ENCODE measurements at places on chromosomes 11 and 22.
A peak's percentile ranks its signal among the peaks of the same experiment; 100 is the strongest.

- no peak for DNase-seq
Observed at GRCh38 chr22:39675947-39676346, 105.4 kb downstream of the CACNA1I start.

DNA sequence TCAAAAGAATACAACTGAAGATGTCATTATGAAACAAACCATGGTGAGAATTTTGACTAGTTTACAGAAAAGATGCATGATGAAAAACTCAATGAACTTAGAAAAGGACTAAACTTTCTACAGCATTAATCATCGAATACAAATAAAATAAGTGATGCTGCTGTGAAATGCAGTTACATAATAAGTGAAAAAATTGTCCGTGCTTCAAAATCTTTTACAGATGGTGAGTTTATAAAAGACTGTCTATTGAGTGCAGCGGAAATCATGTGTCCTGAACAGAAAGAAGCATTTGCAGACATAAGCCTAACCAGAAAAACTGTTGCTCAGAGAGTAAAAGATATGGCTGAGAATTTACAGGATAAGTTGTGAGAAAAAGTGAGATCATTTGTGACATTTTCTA lies 33.8 kb downstream of the NEAT1 start:
- no peak for DNase-seq

DNA sequence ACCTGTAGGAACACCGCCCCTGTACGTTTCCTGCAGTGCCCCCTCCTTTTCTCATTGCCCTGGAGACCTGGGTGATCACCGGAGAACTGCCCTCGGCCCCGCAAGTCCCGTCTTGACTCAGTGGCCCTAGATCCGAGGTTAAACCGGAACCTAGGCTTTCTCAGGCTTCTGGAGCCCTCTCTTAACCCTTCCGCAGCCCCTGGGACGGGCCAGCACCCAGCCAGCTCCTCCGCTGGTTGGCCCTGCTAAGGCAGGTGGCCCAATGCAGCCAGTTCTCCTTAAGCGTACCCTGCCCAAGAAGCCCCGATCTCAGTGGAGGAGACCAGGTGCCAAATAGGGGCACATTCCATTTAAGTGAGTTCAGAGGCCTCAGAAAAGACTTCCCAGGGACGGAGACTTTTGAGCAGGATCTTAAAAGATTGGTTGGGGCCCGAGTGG lies 776 bp downstream of the NLRX1 start:
- no peak for DNase-seq

GRCh38 chr11:128026596-128026995 lies 560.8 kb downstream of the ETS1 start:
- no peak for DNase-seq

DNA sequence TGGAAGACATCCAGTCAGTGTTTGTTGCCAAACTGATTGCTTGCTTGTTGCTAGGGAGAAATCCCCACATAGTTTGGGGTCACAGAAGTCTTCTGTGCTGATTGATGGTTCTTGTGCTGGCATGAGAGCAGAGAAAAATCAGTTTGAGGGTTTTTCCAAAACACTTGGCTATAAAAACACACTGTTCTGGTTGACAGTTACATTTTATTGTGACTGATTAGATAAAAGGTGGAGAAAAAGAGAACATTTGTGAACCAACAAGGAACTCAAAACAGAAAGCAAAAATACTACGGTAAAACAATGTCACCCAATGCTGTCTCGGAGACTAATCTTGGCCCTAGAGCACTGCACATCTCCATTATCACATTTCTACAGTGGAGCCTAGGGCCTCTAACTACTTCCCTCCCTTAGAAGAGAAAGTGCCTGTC lies 14.4 kb upstream of the EIF4G2 start:
- no peak for DNase-seq

GRCh38 chr11:19441752-19442553 lies 201.2 kb upstream of the E2F8 start:
- DNase-seq, result no peak

DNA sequence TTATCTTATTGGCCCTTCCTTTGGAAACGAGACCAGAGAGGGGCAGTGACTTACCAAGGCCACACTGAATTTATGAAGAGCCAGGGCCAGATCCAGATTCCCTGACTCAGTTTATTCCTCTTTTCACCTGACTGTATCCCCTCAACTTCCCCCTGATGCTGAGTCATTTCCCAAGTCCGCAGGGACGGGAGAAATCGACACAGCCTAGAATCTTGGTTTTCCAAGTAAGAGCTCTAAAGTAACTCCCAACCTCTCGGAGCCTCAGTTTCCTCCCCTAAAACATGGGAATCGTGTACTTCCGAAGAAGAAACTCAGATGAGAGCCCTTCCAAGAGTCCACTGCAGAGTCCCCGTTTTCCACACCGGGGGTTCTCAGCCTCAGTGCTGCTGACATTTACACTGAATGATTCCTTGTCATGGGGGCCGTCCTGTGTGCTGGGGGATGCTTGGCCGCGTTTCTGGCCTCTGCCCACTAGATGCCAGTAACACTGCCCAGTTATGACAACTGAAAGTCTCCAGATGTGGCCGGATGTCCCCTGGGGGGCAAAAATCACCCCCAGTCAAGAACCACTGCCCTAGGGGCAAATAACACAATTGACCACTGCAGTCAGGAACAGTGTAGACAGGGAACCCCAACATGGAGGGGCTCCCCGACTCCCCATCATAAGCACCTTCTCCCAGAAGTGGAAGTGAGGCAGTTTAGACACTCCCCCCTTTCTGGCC lies 11.2 kb downstream of the MPST start:
- no peak for DNase-seq

GRCh38 chr11:66219846-66220565 lies 48.4 kb upstream of the RAB1B start:
- no peak for DNase-seq

- DNase-seq, result no peak
Observed at GRCh38 chr11:75182664-75183063, 31.8 kb downstream of the SLCO2B1 start.

- DNase-seq, result no peak
Observed at GRCh38 chr11:67397986-67398660, 3.5 kb downstream of the PPP1CA start.

DNA sequence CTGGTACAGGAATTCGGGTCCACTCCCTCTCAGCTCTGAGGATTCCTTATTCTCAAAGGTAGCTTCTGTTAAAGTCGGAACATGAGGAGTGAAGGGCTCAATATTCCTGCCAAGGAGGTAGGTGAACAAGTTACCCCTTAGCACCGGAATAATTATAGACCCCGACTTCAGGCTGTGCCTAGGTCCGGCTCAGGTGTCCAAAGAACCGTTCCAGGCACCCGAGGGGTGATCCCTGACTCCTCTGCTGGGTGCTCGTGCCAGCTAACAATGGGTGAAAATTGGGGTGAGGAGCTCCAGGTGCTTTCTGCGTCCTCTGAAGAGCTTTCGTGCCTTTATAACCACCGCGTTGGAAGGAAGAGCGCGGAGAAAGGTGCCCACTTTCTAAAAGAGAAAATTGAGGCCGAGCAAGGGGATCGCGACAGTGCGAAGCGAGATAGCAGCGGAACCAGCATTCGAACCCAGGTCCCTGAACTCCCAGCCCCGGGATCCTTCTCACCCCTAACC lies 393 bp downstream of the CYB561A3 start:
- no peak for DNase-seq

GRCh38 chr11:108592591-108593213 lies 866 bp downstream of the EXPH5 start:
- DNase-seq, result peak; percentile 43

DNA sequence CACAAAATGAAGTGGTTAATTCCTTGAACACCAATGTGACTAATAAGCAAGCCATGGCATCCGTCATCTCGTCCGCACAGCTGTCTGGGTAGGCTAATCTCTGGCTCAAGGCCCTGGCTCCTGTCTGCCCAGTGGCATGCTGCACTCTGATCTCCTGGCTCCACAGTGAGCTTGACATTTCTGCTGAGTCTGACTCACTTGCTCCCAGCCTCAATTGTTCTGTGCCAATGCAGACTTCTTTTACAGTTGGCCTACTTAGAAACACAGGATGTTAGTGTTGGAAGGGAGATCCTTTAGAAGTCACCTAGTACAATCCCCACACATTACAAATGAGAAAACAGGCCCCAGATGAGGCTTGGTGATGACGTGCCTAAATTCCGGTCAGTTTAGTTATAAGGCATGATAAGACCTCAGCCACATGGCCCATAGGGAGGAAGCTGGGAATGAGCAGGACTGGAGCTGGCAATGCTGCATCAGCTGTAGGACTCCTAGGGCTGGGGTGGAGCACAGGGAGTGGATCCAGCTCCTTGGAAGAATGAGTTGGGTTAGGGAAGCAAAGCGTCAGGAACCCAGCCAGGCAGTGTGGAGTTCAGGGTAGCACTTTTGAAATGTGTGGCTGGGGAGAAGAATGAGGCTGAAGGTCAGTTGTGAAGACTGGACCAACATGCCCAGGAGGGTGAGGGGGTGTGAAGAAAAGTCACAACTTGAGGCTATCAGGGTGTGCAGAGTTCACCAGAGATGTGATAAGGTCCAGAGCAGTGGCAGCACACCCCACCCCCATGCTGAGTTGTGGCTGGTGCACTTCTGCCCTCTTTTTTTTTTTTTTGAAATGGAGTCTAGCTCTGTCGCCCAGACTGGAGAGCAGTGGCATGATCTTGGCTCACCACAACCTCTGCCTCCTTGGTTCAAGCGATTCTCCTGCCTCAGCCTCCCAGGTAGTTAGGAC lies 70.2 kb upstream of the EED start:
- no peak for DNase-seq

DNA sequence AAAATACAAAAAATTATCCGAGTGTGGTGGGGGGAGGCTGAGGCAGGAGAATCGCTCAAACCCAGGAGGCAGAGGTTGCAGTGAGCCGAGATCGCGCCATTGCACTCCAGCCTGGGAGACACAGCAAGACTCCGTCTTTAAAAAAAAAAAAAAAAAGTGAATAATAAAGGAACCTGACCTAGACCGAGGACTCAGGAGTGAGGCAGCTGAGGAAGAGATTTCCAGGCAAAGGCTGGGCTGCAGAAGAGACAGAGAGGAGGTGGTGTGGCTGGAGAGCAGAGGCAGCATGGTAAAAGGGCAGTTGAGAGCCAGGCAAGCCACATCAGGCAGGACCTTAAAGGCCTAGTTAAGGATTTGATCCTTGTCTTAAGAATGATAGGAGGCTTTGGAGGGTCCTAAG lies 28.4 kb upstream of the SMCO4 start:
- no peak for DNase-seq

DNA sequence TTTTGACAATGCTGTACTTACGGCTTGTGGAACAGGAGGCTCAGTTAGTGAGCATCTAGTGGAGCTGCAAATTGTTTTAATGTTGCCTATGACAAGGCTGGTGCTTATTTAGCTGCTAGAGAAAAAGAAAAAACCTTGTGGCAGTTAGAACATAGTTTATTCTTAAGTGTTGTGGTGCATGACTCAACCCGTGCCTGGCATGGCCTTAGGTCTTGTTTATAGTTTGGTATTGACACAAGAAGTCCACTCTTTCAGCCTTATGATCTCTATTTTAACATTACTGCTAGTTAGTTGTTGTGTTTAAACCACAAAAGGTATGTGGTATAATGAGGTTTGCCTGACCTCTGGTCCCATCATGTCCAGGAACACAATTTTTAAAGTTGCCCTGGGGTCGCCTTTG lies 744.6 kb downstream of the FAM181B start:
- no peak for DNase-seq

DNA sequence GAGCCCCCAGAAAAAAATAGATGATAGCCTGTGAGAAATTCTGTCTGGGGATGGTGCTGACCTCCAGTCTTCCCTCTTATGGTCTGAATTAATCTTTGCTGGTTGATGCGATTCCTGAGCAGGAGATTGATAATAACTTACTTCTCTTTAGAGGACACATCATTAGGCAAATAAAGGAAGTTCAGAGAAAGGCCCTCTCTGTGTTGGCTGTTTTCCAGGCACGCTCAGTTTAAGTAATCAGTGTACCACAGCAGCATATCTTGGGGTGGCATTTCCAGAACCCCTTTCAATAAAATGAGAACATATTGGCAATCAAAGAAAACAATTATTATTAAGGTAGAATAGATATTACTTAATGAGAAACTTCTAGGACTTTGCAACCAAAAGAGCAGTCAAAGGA lies 1129.3 kb upstream of the RAG2 start:
- DNase-seq, result no peak

- DNase-seq, result no peak
Observed at GRCh38 chr11:134413826-134414731, 2.0 kb upstream of the B3GAT1 start.

GRCh38 chr11:124762105-124762623 lies at the start of gene ESAM:
Gene ESAM, minus strand, starts transcription at chr11:124762290. Its CDS starts 136 bp downstream, at chr11:124762154.
- peak; percentile 58 for DNase-seq

GRCh38 chr11:123587044-123587443 lies 67.4 kb downstream of the SCN3B start:
- no peak for DNase-seq

GRCh38 chr11:119460097-119460496 lies 37.1 kb upstream of the THY1 start:
- no peak for DNase-seq

GRCh38 chr11:65611758-65612603 lies 2.0 kb downstream of the MAP3K11 start:
- DNase-seq, result no peak

DNA sequence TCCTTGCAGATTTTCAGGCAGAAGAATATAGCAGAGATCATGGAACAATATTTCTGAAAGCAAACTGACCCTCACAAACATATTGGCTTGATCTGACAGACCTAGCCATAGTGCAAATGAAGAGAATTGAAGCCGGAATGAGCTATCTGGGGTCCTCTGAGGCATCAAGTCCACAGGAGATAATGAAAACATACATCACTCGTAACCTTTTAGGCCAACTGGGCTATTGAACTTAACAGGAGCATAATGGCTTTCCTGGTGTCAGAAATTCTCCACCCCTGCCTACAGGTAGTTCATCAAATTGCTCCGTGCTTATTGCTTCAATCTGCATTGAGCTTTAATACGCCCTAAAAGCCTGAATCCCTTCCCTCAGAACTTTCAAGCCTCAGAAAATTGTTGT lies 1414.6 kb upstream of the TENM4 start:
- no peak for DNase-seq

- DNase-seq, result no peak
Observed at GRCh38 chr11:76888989-76889388, 28.3 kb downstream of the ACER3 start.

GRCh38 chr11:111393096-111393495 lies 14.0 kb upstream of the POU2AF1 start:
- no peak for DNase-seq

GRCh38 chr11:133922078-133922870 lies 34.5 kb downstream of the IGSF9B start:
- no peak for DNase-seq

GRCh38 chr22:41687901-41688364 lies 734 bp downstream of the SNU13 start:
- DNase-seq, result peak; percentile 37
